ENCODE measurements at places on chromosomes 12 and 14.
A peak's percentile ranks its signal among the peaks of the same experiment; 100 is the strongest.

GRCh38 chr14:28875934-28876571 lies 109.5 kb downstream of the FOXG1 start:
- no peak for DNase-seq

DNA sequence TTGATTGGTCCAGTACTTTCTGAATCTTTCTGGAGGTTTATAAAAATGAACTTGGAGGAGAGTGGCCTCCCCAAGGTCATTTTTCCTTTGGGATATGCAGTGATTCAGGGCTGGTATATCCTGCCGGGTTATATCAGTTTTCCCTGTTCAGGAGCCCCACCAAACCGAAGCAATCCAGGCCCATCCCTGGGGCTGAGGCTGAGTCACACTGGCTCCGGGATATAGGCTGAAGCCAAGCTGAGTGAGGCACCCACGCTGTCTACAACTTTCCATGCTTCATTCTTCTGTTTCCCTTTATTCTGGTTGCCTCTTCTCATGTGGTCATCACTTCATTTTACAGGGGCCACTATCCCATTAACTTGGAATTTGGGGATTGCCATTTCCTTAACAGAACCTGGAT lies 3.4 kb downstream of the SSPN start:
- no peak for DNase-seq

DNA sequence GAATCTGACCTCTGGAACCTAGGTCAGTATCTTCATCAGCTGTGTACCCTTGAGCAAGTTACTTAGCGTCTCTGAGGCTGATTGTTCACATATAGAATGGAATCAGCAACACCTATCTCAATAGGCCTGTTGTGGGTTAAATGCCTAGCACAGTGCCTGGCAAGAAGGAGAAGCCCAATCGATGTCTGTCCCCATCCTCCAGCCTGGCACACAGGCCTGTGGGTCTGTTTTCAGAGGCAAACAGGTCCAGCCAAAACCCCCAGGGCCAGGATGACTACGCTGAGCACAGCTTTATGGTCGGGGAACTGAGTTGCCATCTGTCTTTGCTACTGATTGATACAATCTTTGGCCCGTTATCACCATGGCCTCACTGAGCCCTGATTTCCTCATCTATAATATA lies 89.2 kb downstream of the NUAK1 start:
- DNase-seq = no peak

GRCh38 chr12:40515041-40515816 lies 177.0 kb upstream of the CNTN1 start:
- DNase-seq = no peak

DNA sequence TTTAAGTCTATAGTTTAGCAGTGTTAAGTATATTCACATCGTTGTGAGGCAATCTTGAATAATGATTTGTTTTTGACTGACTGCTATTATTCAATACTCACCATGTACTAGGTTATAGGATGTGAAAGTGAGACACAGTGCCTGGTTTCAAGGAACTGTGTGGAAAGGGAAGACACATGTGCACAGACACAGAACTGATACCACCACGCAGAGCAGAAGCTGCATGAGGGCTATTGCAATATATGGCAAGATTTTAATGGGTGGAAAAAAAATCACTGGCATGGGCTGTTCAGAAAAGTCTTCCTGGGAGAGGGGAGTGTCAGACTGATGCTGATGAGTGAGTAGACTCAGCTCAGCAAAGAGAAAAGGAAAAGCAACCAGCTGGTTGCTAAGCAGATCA lies 10.4 kb downstream of the SLC7A8 start:
- no peak for DNase-seq

GRCh38 chr12:112170376-112170775 lies 45.0 kb downstream of the TRAFD1 start:
- DNase-seq = peak; percentile 54

DNA sequence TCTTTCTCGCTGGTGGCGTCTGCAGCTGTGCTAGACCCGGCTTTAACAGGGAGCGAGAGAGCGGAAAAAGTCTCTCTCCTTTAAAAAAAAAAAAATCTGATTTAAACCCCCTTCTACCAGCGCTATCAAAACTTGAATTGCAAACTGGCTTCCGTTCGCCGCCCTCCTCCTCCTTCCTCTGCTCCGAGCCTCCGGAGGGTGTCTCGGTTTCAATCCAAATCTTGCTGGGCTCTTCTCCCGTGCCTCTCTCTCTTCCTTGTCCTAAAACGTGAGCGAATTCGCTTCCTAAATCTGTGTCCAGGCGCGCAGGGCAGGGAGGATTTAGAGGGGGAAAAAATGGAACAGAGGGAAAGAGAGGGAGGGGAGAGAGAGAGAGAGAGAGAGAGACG lies 272 bp downstream of the TBX3 start:
- DNase-seq = no peak

DNA sequence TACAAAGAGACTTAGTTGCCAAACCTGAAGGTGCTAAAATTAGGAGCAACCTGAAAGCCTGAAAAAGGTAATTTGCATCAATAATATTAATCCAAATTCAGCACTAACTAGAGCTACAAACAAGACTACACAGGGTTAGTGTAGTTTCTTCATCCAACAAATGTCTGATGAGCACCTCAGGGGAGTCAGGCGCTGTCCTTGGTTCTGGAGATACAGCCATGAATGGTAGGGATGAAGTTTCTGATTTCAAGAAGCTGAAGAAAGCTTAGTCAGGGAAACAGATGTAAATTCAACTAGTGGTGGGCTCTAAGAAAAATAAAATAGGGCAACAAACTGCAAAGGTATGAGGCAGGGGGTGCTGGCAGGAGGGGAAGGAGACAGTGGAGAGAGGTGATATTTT lies 266.3 kb downstream of the GLT1D1 start:
- DNase-seq = no peak

- no peak for DNase-seq
These were observed 50.0 kb downstream of the NCOR2 start for GRCh38 chr12:124517260-124518050.

All from activated naive CD8-positive, alpha-beta T cell treated with anti-CD3 and anti-CD28 coated beads, Interleukin-2, amount 10 ng/mL, durations not matched to agents 7 days and 5 days (primary cell).